ENCODE measurements at places on chromosomes 7 and 10. TPM values are rescaled to one million over a fixed set of nuclear protein-coding genes. Genes with fewer than 3 reads are reported as not detected.

Gene IKZF1
- not detected for total RNA-seq

Gene DPYSL4
- total RNA-seq = 18.0 TPM

Gene HOXA2
- total RNA-seq = 0.84 TPM

Gene GIMAP4
- not detected for total RNA-seq

Gene CLDN3
- total RNA-seq = 1.2 TPM

Gene STMP1
- 34.8 TPM for total RNA-seq

Gene FAM131B
- total RNA-seq = 0.49 TPM

Gene TRIM50
- total RNA-seq = not detected
